Lung microvascular endothelial cell (primary cell): ENCODE measurements at places on chromosomes 2 and 18. TPM values are rescaled to one million over a fixed set of nuclear protein-coding genes. Genes with fewer than 3 reads are reported as not detected.

Gene NOL4
- not detected in 2 replicates for total RNA-seq

Gene IKZF2
- total RNA-seq = 0.65 and 1.4 TPM in 2 replicates

Gene HOXD3
- total RNA-seq = 6.5 and 15.9 TPM in 2 replicates

Gene GKN2
- not detected in 2 replicates for total RNA-seq

Gene PRSS56
- total RNA-seq = not detected in 2 replicates

Gene CCDC68
- 0.65 and 0.99 TPM in 2 replicates for total RNA-seq

Gene CYP1B1
- total RNA-seq = 0.20 TPM in 1 of 2 replicates, not detected in the other

Gene TMEM17
- 0.99 and 1.1 TPM in 2 replicates for total RNA-seq

Gene TMEM87B
- 24.2 and 32.3 TPM in 2 replicates for total RNA-seq

Gene GALNT14
- 0.22 TPM in 1 of 2 replicates, not detected in the other for total RNA-seq

Gene THSD7B
- total RNA-seq = not detected in 2 replicates

Gene CYTIP
- not detected in 2 replicates for total RNA-seq

Gene IL37
- not detected in 2 replicates for total RNA-seq

Gene SPATA3
- not detected in 2 replicates for total RNA-seq

Gene KIF1A
- under 0.01 and 0.20 TPM in 2 replicates for total RNA-seq

Gene LYG2
- total RNA-seq = not detected in 2 replicates

Gene RIT2
- total RNA-seq = not detected in 2 replicates

Gene SERPINB13
- not detected in 2 replicates for total RNA-seq

Gene PDE11A
- total RNA-seq = under 0.01 TPM in 1 of 2 replicates, not detected in the other

Gene SCTR
- total RNA-seq = not detected in 2 replicates

Gene POTEC
- total RNA-seq = not detected in 2 replicates

Gene IL1RL1
- 0.40 and 1.3 TPM in 2 replicates for total RNA-seq

Gene SOCS6
- 14.2 and 23.8 TPM in 2 replicates for total RNA-seq

Gene GREB1
- under 0.01 and 0.20 TPM in 2 replicates for total RNA-seq

Gene KIAA2012
- total RNA-seq = not detected in 2 replicates

Gene FBXO41
- under 0.01 and 0.22 TPM in 2 replicates for total RNA-seq

Gene RUFY4
- not detected in 2 replicates for total RNA-seq

Gene ANKRD62
- total RNA-seq = not detected in 2 replicates

Gene IL36G
- total RNA-seq = not detected in 2 replicates

Gene CIB4
- total RNA-seq = not detected in 2 replicates

Gene IL36B
- not detected in 2 replicates for total RNA-seq
